Naive thymus-derived CD4-positive, alpha-beta T cell (primary cell): ENCODE measurements at places on chromosomes 2 and 18.

DNA sequence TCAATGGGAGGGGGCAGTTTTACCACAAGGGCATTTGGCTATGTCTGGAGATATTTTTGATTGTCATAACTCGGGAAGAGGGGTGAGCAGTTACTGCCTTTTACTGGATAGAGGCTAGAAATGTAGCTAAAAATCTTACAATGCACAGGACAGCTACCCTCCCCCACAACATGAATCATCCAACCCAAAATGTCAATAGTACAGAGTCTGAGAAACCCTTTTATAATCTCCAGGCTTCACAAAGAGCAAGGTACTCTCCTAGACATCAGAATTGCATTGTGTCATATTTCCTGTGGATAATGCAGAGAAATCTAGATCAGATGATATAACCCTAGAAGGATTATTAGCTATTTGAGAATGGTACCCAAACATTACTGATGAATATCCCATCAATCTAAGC is 277.1 kb upstream of the NRP2 start:
- DNase-seq: no peak

GRCh38 chr2:53036196-53036595 is 731.4 kb upstream of the CHAC2 start:
- no peak for DNase-seq

DNA sequence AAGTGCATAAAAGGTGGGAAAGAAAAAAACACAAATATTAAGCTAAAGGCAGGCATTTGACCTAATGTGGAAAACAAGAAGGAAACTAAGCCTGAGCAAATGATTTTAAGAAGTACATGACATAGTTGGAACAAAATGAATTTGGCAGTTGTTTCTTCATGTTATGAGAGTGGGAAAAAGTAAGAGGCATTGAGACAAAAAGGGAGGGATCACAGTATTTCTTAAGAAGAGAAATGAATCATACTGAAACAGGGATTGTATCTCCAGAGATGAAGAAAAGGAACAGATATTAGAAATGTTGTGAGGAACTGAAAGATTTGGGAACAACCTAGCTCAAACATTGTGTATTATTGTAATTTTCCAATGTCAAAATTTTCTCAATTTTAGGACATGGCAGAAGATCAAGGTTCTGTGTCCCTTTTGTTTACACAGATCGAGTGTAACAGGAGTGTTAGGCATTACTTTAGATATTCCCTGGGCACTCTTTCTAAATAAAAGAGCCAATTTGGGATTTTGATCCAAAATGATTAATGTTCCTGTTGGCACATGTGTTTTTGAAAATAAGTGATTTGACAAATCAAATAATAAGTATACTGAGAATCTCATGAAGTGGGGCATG is 98.6 kb downstream of the CALCRL start:
- no peak for DNase-seq

- DNase-seq: no peak
Observed at GRCh38 chr18:58344861-58345463, 283.9 kb downstream of the ALPK2 start.

GRCh38 chr2:175111200-175111657 is 56.8 kb downstream of the ATF2 start:
- peak; percentile 38 for DNase-seq

GRCh38 chr2:180061546-180061945 is 54.4 kb upstream of the CWC22 start:
- no peak for DNase-seq

DNA sequence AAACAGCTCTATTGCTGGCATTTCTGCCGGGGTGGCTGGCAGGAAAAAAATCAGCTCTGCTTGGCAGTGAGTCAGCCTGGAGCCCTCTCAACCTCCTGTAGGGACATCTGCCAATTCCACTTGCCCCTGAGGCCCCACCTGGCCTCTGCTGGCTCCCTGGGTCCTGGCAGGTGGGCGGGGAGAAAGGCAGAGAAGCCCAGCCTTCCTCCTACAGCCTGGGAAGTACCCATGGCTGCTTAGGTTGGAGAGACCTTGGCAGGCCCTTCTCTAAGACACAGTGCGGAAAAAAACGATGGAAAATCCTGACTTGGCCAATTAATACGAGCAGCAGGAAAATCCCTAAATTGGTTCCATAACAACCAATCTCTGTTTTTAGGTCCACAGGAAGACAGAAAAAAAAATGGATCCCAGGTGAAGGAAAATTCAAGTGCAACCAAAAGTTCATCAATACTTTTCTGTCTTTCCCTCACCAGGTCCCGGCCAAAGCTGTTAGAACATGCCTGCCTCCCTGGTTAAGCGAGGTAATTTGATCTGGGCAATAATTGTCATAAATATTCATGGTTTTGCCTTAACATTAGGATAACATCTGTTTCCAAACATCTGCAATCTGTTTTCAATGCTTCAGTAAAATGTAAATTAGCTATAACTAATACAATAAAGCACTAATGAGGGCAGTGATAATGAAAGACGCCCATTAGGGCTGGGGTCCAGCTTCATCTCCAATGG is 245.9 kb downstream of the TFCP2L1 start:
- no peak for DNase-seq

GRCh38 chr2:176166272-176166671 is 9.2 kb downstream of the HOXD3 start:
- no peak for DNase-seq
